ENCODE measurements at places on chromosomes 5 and 9.

- DNase-seq: no peak
Measured at GRCh38 chr5:169921949-169922348, 58.3 kb downstream of the INSYN2B start.

GRCh38 chr5:98774192-98775033 lies 950 bp downstream of the RGMB start:
- peak; percentile 87 for DNase-seq

GRCh38 chr5:89542736-89543135 lies 659.8 kb upstream of the MEF2C start:
- no peak for DNase-seq

- DNase-seq: no peak
Measured at GRCh38 chr9:95116002-95116807, 201.3 kb downstream of the FANCC start.

GRCh38 chr9:130023144-130023787 lies 19.7 kb downstream of the FNBP1 start:
- DNase-seq: no peak

- peak; percentile 44 for DNase-seq
Measured at GRCh38 chr5:131164191-131165118, 601 bp downstream of the HINT1 start.

DNA sequence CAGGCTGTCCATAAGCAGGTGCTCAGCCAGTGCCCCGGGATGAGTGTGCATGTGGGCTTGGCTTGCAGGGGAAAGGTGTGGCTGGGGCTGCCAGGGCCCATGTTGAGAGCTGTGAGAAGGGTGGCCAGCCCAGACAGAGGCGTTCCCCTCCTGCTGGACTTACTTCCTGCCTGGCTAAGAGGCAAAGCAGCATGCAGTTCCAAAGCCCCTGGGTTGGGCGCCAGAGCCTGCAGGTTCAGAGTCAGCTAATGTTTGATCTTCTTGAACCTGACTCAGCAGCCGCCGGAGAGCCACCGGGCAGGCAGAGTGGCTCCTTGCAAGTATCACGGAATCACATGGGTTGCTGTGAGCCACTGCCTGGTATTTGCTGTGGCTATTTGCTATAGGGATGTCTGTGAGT lies 168.4 kb upstream of the MAP1B start:
- DNase-seq: peak; percentile 82

- no peak for DNase-seq
Measured at GRCh38 chr5:149789835-149790234, 59.7 kb downstream of the PPARGC1B start.

GRCh38 chr5:43609752-43610151 lies 6.8 kb downstream of the NNT start:
- DNase-seq: no peak

GRCh38 chr5:176716320-176716719 lies 69.0 kb downstream of the TSPAN17 start:
- DNase-seq: no peak

- no peak for DNase-seq
Measured at GRCh38 chr9:72800328-72800994, 152.4 kb downstream of the ALDH1A1 start.

- no peak for DNase-seq
Measured at GRCh38 chr5:39469777-39470415, 45.1 kb upstream of the DAB2 start.

- DNase-seq: no peak
Measured at GRCh38 chr5:157180374-157181264, at the start of gene ITK. Gene ITK, plus strand, starts transcription at chr5:157180840. Its CDS starts 138 bp downstream, at chr5:157180978.

DNA sequence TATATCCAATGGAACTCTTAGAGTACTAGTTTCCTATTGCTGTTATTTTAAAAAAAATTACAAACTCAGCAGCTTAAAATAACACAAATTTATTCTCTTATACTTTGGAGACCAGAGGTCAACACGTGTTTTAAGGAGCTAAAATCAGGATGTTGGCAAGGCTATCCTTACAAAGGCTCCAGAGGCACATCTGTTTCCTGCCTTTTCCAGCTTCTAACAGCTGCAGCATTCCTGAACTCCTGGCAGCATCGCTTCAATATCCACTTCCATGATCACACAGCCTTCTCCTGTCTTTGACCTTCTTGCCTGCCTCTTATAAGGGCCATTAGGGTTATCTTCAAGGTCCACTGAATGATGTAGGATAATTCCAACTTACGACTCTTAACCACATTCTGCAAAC lies 92.2 kb upstream of the CCNG1 start:
- no peak for DNase-seq

DNA sequence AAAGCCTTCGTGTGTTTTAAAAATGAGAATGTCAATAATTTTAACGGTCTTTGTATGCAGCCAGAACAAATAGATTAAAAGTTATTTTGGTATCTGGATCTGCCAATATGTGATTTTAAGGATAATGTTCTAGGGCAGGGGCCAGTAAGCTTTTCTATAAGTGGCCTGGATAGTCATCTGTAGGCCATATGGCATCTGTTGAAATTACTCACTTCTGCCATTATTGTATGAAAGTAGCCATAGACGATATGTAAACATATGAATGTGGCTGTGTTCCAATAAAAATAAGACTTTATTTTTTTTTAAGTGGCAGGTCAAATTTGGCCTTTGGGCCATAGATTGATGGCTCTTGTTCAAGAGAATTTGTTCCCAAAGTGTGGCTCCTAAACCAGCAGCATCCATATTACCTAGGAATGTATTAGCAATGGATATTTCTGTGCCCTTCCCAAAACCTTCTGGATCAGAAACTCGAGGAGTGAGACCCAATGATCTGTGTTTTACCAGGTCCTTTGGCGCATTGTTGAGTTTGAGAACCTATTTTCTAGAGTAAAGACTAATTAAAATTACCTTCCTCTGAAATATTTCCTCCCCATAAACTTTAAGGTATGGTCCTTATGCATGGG lies 55.9 kb downstream of the C6 start:
- DNase-seq: no peak

- no peak for DNase-seq
Measured at GRCh38 chr5:80406980-80407734, 707 bp upstream of the ZFYVE16 start.

DNA sequence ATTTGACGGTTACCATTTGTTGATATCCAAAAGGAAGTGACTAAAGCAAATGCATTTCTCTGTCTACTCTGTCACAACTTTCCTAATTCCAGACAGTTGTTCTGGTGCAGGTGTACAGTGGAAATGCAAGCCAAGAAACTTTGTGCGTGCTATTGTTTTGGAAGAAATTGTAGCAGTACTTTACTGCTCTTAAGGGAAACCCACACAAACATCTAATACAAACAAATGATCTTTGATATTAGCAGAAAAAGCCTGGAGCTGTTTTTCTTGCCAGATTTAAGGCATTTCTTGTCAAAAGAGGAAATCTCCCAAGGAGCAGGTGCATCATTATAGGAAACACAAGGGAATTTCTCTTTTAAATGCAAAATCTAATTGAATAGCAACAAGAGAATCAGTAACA lies 2.0 kb downstream of the SNCAIP start:
- no peak for DNase-seq

GRCh38 chr5:84080908-84081307 lies 303.8 kb downstream of the EDIL3 start:
- no peak for DNase-seq

GRCh38 chr5:126656401-126657007 lies 55.8 kb downstream of the PHAX start:
- no peak for DNase-seq

DNA sequence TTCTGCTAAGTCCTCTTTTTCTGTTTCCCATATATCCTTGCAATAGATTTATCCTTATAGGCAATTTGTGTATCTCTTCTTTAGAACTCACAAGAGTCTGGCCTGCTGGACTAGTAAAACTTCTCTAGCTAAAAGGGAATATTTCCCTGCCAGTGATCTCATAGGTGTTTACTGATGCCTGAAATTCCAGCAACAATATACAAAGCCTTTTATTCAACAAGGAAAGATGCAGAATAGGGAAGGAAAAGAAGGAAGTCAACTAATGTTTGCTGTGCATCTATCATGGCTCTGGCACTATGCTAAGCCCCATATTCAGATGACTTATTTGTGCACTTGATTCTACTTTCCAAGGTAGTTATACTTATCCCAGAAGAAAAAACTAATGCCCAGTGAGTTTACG lies 160.0 kb upstream of the DMRTA1 start:
- no peak for DNase-seq

DNA sequence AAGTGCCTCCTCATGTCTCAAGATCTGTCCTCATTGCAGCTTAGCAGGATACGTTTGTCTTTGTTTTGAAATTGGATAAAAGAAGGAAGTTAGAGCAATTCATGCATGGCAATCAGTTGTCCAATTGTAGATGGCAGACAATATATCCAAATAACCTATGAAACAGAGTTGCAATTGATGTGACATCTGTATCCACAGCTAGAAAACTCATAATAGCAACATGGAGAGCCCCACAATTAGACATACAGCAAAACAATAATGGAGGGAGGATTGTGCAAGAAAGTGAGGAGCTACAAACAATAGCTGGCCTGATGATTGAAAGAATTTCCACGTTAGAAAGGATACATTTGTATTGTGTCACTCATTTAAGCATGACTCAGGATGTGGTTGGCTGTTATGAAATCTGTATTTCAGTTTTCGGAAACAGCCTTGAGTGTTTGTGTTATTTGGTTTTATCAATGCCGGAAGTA lies 132.0 kb downstream of the FAM174A start:
- DNase-seq: no peak

GRCh38 chr9:113807173-113808061 lies 68.7 kb upstream of the ZNF618 start:
- peak; percentile 14 for DNase-seq

- no peak for DNase-seq
Measured at GRCh38 chr5:177233206-177233605, 70.3 kb downstream of the RAB24 start.

DNA sequence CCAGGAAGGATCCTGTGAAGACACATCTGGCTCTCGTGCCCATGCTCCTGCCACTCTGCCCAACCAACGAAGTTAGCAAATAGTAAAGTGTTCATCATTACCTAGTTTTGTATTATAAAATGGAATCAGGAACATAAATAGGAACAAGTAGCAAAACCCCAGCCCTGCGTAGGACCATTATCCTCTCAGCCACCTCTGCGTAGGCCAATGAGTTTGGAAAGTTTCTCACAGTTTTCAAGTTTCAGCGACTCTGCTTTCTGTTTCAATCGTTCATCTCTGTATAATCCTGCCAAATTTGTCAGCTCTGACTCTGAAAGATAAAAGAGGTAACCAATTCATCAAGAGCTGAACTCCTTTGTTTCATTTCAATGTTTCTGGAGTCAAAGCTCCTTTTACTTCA lies 10.1 kb upstream of the SPATA24 start:
- no peak for DNase-seq

DNA sequence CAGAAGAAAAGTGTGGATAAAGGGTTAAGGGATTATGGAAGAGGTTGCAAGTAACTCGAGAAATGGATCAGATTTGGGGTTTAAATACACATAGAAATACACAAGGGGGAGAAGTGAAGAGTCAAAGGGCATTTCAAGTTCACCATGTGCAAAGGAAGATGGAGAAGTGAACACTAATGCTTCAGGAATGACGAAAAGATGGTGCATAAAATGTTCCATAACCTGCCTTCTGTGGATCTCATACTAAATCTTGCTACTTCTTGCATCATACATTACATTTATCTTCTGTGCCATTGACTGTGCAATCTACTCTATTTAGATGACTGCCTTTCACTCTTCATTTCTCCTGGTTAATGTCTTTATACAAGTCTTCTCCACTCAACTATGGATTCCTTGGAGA lies 5.7 kb upstream of the SMC2 start:
- DNase-seq: no peak

GRCh38 chr5:133222040-133222439 lies 170.2 kb downstream of the HSPA4 start:
- DNase-seq: no peak

DNA sequence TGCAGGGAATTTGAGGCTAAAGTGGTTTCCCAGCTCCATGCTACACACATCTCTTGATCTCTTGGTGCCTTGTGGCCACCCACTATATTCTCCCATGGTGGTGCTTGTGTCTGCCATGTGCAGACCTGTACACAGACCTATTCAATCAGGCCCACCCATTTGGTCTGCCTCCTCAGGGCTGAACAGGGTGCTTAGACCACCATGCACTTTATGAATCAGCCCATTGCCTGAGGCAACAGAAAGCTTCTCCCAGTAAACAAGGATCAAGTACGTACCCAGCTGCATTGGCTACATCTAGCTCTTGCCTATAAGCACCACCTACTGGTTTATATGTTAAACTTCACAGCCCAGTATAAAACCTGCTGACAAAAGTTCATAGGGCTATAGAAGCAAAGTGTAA lies 664.3 kb upstream of the EDIL3 start:
- DNase-seq: no peak

GRCh38 chr5:3460416-3460815 lies 135.2 kb upstream of the IRX1 start:
- no peak for DNase-seq

DNA sequence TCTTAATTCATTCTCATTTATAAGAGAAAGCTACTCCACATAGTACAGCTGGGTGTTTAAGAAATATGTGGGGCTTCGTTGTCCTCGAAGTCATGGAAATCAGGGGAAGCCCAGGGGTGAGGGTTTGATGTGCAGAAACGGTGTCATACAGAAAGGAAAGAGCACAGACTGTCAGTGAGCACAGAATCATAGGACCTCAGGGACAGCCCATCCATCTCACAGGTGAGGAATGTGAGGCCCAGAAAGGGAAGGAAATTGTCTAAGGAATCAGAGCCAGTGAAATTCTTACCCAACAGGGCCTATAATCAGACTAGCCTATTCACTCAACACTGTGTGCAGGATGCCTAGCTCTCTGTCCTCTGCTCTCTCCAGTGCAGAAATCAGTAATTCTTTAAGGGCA lies 535.6 kb downstream of the SPOCK1 start:
- no peak for DNase-seq

DNA sequence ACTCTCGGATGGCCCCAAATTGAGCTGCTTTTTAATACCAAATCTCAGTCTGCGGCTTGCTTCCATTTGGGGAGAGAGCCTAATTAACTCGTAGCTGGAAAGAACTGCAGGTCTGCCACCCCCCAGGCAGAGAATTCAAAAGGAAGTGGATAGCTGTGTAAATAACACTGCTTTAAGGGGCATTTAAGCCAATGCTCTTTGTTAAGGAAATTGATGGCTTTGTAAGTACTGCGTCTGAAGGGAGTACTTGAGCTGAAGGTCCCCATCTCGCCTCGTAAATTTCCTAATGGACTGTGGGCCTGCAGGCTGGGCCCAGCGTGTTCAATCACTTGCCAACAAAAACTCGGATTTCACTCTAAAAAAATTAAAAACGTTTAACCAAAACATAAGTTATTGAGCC lies 132.7 kb downstream of the PAPPA start:
- no peak for DNase-seq

- no peak for DNase-seq
Measured at GRCh38 chr9:84851935-84852585, 182.5 kb downstream of the NTRK2 start.

GRCh38 chr5:173238312-173239232 lies 3.6 kb upstream of the NKX2-5 start:
- no peak for DNase-seq

- no peak for DNase-seq
Measured at GRCh38 chr5:159051421-159052282, 48.1 kb downstream of the EBF1 start.

- no peak for DNase-seq
Measured at GRCh38 chr5:58901271-58901670, 318.4 kb downstream of the RAB3C start.
